Stimulated activated CD4-positive, alpha-beta T cell treated with anti-CD3 and anti-CD28 coated beads, Interleukin-1b, Interleukin-23, amount 100 ng/mL, for 1 hour (primary cell): ENCODE measurements at places on chromosomes 1 and 21.

GRCh38 chr1:109886827-109887226 lies 23.8 kb upstream of the CSF1 start:
- DNase-seq: no peak

DNA sequence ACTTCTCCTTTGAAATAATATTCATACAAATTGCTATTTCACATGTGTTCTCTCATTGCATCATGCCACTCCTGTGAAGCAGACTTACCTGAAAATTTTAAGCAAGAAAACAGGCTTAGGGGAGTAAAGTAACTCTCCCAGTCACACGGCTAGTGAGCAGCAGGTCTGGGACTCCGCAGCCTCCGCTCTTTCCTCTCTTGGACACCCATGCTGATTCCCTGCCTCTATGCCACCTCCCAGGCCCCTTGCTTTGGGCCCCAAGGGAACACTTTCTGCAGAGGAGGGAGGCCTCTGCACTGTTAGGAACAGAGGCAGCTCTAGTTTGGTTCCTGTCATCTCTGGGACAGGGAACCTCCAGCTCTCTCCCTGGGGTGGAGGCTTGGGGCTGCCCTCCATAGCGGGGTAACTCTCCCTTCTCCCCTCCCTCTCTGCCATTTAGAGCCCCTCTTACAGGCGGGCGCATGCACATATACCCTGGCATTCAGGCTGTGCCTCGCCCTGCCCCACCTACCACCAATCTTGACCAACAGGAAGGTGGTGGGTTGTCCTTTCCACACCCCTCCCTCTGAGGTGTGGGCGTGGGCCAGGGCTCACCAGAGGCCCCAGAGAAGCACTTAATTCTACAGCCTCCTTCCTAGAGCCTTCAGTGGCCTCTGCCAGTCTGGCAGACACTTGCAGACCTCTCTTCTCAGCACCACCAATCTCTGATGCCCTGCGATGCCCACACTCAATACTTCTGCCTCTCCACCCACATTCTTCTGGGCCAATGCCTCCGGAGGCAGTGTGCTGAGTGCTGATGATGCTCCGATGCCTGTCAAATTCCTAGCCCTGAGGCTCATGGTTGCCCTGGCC lies at the start of gene RXFP4:
TSS of gene RXFP4 (plus strand) at position 646 of the 852 bp plus-strand sequence. CDS start at position 718, 72 bp downstream.
- DNase-seq: no peak

DNA sequence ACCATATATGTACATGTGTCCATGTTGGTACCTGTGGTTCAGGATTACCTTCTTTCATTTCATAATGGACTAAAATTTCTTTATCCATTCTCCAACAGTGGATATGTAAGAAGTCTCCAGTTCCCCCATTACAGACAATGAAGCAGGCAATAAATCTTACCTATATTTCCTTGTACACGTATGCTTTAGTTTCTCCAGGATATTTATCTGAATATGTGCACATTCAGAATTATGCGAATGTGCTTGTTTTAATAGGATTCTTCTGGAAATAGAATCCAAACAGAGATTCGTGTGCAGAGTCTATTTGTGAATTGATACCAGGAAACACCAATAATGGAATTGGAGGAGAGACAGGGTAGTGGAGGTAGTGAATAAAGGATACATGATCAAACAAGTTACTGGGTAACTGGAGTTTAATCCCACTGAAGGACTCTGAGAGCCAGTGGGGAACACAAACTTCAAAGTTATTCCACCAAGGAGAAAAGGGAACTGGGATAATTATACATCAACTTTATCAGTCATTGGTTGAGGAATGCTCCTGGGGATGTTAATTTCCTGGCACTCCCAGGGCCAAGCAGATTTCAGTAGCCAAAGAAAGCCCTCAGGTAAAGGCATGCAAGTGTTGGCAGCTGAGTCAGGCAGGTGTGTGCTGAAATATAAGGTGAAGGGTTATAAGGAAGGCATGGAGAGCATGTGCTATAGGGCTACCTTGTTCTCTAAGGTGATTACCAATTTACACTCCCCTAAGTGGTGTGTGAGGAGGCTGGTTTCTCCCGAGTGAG lies 374.9 kb upstream of the PBX1 start:
- DNase-seq: no peak

GRCh38 chr1:33178836-33179439 lies 2.9 kb downstream of the TRIM62 start:
- DNase-seq: no peak

DNA sequence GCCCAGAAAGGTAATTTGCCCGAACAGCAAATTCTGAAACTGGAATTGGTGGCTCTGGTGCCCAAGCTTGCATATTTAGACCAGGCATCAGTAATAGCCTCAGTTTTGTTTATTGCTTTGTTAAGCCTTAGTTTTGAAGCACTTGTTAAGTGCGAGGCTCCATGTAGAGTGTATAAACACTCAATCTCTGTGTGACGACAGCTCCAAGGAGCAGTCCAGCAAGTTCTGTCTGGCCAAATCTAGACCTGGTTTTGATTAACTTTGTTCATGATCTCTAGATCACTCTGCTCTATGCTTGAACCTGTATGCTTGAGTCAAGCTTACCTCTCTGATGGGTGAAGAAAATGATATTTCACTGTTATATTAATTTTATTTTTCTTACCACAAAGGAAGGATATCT lies 37.4 kb downstream of the DOP1B start:
- DNase-seq: no peak

DNA sequence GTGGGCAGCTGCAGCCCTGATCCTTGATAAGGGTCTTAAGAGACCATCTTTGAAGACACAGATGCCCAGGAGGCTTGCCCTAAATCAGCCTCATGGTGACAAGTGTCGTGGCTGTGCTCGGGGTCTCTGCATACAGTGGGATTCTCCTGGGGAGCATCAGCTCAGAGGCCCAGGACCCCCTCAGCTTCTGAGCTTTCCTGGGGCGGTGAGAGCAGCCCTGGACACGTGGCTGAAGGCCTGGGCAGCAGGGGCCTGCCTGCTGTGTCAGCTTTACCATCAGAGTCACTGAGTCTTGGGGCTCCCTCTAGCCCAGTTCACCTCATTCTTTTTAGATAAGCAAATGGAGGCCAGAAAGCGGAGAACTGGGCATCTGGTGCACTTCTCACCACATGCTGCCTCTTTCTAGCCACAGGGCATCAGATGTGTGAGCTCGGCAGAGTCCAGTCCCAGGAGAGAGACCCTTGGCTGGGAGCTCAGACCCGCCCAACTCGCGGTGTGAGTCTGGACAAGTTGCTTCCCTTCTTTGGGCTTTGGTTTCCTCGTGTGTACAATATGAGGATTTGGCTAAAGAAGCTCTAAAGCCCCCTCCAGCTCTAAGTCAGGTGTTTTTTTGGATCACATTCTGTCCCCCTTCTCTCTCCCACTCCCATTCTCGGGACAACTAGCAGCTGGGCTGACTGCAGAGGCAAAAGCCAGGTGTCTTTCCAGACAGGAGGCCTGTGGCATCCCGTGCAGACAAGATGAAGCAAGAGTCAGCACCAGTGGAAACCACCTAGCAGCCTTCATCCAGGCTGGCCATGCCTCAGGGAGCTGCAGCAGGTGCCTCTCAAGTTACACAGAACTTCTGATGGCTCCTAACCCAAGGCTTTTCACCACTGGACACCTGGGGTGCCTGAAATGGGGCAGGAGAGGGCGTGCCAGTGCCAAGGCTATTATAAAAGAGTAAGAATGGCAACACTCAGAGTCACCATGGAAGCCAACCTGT lies 119.1 kb downstream of the KCNN3 start:
- no peak for DNase-seq

GRCh38 chr1:77991638-77992037 lies 12.8 kb upstream of the FUBP1 start:
- no peak for DNase-seq
